ENCODE measurements at places on chromosomes 12 and 14. TPM values are rescaled to one million over a fixed set of nuclear protein-coding genes. Genes with fewer than 3 reads are reported as not detected.
A peak's percentile ranks its signal among the peaks of the same experiment; 100 is the strongest.

LRTM2 gene
- not detected for total RNA-seq

DNA sequence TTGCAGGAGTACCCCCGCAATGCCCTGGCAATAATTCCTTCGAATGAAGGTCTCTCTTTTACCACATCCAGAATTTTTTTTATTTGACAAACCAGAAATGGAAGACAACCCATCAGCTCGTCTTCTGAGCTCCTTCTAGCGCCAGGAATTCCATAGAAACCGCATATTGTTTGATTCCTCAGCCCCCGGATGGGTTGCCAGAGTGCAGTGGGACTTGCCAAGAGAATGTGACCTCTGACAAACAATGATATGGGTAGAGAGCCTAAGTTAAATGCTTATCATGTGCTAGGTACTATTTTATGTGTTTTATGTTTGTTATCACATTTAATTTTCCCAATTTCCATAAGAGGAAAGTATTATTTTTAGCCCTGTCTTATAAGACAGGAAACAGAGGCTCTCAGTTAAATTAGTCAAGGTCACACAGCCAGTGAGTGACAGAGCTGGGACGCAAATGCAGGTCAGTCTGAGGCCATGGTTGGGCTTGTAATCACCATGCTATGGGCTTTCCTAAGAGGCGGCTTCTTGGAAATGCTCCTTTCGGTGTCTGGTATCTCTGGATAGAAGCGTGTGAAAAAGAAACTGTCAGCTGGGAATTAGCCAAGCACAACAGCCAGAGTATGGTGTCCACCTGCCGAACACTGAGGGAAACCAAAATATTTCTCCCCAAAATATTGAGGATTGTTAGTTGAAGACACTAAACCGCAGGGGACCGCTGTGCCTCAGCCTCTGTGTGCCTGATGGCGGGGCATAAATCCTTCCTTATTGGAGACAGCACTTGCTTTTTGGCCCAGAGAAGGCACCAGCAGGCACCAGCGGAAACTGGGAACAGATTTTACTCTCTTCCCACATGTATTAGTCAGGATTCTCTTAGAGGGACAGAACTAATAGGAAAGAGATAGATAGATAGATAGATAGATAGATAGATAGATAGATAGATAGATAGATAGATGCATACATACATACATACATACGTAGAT is 29.4 kb upstream of the ETFBKMT start:
- no peak for DNase-seq

GRCh38 chr12:50551866-50552265 is 47.1 kb downstream of the DIP2B start:
- no peak for DNase-seq

DNA sequence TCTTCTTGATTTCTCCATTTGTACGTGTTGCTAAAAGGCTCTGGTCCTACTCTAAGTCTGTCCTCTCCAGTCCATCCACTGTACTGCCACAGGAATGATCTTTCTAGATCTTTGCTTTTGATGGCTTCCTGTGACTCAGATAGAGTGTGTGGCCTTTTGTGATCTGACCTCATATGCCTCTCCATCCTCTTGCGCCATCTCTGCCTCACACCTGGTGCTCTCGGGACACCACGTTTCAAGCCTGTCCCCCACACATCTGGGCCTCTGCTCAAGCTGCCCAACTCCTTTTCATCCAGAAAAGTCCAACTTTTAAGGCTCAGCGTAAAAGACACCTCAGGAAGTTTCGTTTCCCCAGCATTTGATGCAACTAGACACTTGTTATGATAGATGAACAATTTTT is 39.0 kb downstream of the DCAF4 start:
- peak; percentile 44 for DNase-seq

Data from PC-3 (cell line).